Ecto neural progenitor cell (in vitro differentiated cells): ENCODE measurements at places on chromosomes 13 and 19.

DNA sequence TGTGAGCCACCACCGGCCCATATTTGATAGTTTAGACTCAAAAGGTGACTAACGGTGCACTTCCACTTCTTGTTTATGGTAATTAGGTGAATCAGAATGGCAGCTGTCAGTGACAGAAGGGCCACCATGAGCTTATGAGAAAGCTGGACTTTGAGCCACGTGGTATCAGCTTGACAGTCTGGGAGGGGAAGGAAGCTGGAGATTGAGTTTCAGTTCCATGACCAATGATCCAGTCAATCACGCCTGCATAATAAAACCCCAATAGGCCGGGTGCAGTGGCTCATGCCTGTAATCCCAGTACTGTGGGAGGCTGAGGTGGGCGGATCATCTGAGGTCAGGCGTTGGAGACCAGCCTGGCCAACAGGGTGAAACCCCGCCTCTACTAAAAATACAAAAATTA, 8.2 kb downstream of the EID2B start:
- DNase-seq = no peak

DNA sequence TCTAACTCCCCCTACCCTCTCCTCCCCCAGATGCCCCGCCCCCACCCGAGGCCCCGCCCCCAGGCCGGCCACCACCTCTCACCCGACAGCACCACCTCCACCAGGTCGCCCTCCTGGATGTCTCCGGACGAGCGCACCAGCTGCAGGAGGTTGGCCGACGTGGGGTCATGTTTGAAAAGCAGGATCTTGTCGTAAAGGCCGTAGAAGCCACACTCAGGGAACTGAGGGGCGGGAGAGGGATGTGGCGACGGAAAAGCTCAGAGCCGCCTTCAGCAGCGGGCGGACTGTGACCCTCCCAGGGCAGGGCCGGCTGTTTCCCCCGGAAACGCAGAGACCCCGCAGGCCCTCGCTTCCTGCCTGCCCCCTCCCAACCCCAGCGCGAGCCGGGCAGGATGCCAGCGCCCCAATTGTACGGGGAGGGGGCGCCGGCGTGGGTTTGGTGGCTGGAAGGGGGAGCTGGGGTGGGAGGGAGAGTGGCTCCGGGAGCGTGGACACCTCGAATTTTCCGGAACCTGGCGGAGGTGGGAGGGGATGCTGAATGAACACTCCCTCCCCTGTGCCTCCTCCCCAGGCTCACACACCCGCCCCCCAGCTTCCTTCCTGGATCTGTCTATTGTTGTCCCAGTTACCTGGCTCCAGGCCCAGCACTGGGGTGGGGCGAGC, 3.0 kb downstream of the PRKD2 start:
- DNase-seq = peak; percentile 85

- no peak for DNase-seq
These were observed 20.0 kb upstream of the UPF3A start for GRCh38 chr13:114261328-114261965.

GRCh38 chr19:38388349-38389100, at the start of gene SPRED3:
TSS of gene SPRED3 (plus strand) at chr19:38388697. CDS start at chr19:38390303, 1,606 bp downstream.
- no peak for DNase-seq

GRCh38 chr19:18107235-18107634, 9.7 kb downstream of the MAST3 start:
- DNase-seq = no peak

DNA sequence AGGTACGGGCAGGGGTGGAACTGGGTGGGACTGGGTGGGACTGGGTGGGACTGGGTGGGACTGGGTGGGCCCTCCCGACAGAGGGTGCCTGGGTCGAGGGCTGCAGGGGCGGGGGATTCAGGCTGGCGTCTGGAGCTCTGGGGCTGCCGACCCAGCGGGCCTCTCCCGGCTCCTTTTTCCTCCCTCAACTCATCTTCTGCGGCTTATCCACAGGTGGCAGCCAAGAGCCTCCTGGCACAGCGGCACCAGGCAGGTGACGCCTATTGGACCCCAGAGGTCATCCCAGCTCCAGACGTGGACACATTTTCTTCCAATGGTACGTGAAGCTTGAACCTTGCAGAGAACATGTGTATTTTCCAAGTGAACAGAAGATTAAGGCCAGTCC, 533 bp downstream of the ZNF544 start:
- peak; percentile 57 for DNase-seq

DNA sequence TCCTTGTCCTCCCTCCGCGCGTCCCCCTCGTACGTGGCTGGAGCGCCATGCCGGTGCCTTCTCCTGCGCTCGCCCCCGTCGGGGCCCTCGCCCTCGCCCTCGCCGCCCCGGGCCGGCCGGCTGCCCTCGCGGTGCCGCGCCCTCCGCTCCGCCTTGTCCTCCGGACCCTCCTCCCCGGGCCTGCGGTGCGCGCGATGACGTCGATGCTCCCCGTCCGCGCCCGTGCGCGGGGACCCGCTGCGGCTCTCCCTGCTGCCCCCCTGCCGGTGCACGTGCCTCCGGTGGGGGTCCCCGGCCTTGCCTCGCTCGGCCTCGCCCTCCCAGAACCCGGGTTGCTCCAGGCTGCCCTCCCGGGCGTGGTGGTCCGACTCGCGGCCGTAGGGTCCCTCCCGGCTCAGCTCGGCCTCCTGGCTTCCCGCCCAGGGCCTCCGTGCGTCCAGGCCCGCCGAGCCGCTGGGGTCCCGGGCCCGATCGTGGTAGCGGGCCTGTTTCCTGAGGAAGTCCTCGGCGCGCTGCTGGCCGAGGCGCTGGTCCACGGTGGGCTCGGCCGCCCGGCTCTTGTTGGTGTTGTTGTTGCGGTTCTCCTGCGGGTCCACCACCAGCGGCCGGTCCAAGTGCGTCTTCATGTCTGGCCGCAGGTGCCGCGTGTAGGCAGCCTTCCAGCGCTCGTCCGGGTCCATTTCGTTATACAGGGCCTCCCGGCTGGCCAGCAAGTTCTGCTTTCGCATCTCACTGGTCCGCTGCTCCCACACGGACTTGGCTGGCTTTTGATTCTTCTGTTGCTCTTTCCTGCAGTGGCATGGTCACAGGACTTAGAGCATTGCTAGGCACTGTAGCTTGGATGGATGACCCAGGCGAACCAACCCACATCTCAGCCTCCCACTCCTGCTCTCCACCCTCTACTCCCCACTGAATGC, 148.6 kb downstream of the IER2 start:
- DNase-seq = no peak

- DNase-seq = no peak
These were observed 1770.0 kb downstream of the PCDH9 start for GRCh38 chr13:65460136-65460535.

DNA sequence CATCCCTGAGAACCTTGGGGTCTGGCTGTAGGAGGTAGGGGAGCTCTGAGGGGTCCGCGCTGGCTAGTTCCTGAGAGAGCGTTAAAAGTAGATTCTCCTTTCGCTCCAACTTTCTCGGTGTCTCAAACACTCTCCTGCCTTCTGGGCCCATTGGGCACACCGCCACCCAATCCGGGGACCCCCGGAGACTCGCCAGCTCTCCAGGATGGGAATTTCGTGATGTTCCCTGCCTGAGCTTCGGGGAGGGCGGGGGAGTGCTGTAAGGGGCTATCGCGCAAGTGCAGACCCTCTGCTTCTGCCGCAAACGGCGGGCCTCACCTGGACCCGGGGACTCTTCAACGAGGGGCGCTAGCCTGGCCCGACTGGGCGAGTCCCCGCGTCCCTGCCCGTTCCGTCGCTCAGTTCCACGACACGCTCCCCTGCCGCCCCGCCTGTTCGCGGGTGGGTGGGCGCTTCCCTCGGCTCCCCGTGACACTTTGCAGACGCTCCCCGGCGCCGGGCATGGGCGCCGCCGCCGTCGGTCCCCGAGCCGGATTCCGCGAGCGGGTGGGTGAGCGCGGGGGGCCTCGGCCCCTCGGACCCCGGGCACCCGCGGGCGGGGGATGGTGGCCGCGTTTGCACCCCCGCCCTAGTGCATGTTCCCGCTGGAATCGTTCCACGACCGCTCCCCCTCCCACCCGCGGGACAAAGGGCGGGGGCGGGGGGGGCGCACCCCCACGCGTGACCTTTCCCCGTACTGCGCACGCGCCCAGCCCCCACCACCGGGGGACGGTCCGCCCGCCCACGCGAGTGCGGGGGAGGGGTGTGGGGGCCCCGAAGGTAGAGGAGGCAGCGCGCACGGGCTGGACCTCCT, at the start of gene CCDC106:
TSS of gene CCDC106 (plus strand) at position 481 of the 853 bp plus-strand sequence. CDS start 835 bp downstream, outside the sequence.
- peak; percentile 87 for DNase-seq
